ENCODE measurements at places on chromosomes 7 and 10.

- no peak for DNase-seq
These were observed 24.7 kb downstream of the LRRC27 start for GRCh38 chr10:132356621-132357195.

- no peak for DNase-seq
These were observed 64.6 kb downstream of the TSPAN12 start for GRCh38 chr7:120793213-120793936.

DNA sequence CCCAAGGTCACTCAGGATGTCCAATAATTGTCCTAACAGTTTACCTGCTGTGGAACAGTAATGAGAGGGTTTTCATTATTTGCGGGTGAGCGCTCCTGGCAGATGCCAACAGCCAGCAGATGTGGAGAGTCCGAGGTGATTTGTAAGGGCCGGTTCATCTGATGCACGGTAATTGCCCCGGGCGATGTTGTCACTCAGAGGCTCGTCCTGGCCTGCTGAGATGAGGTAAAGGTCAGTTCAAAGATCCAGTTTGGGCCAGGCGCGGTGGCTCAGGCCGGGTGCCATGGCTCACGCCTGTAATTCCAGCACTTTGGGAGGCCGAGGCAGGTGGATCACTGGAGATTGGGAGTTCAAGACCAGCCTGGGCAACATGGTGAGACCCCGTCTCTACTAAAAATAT lies 16.9 kb downstream of the LHPP start:
- no peak for DNase-seq

GRCh38 chr10:108241166-108241565 lies 1076.7 kb upstream of the SORCS1 start:
- no peak for DNase-seq

DNA sequence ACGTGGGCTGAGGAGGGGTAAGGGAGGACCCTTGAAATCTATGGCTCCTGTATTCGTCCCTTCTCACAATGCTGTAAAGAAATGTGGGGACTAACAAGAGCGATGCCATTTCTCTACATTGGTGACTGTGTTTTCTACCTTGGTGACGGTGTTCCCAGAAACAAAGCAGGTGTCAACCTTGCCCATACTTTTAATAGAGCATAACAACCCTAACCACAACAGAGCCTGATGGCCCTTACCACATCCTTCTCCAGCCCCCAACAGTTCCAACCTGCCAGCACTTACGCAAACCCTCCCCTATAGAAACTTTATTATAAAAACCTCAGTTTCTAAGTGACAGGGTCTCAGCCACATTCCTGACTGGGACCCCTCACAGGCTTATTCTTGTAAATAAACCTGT lies 28.2 kb upstream of the ADCYAP1R1 start:
- no peak for DNase-seq

GRCh38 chr7:6179620-6180343 lies 92.6 kb downstream of the CYTH3 start:
- no peak for DNase-seq

DNA sequence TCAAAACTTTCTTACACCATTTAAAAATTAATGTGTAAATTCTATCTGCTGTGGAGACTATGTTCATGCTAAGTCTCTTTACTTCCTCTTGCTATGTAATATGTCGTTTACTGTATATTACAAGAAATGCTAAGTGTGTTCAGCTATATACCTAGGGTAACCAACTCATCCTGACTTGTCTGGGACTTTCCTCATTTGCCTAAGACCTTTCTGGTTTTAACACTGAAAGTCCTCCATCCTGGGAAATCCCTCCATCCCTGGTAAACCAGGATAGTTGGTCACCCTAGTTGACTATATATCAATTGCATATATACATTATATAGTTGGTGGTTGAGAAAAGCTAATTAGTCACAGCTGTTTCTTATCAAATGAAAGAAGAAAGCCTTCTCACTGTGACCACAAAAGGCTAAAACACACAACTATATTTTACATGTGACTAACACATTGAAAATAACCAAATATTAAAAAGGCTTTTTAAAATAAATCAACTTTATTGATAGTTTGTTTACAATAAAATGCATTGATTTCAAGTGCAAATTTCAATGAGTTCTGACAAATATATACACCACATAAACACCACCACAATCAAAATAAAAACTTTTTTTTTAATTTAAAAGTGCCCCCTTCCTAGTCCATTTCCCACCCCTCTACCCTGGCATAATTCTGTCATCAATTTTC lies 167.7 kb upstream of the INHBA start:
- DNase-seq, result no peak

- no peak for DNase-seq
These were observed 166.9 kb downstream of the CPEB3 start for GRCh38 chr10:92124020-92124419.

DNA sequence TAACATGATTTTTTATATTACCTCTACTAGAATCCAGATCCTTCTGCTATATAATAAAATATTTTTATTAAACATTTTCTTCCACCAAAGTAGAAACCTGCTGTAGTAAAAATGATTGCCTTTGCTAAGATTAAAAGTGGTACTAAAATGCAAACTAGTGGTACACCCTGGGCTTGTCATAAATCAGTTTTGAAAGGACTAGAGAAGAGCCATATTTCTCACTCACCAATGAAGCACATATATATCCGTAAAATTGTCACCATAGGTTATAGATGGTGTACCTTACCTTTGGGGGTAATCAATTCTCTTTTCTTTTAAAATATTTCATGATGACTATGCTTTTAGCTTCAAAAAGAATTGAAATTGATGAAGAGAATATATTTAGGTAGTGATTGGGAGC lies 253.0 kb upstream of the SLC26A5 start:
- DNase-seq, result no peak

DNA sequence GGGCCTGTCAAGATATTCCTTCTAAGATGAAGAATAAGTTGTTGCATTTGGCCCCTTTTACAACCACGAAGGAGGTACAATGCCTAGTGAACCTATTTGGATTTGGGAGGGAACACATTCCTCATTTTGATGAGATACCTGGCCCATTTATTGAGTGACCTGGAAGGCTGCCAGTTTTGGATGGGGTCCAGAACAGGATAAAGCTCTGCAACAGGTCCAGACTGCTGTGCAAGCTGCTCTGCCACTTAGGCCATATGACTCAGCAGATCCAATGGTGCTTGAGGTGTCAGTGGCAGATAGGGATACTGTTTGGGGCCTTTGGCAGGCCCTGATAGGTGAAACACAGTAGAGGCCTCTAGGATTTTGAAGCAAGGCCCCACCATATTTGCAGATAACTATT lies 704.6 kb downstream of the CCSER2 start:
- no peak for DNase-seq

Measured in GM10248 (cell line).